ENCODE measurements at places on chromosomes 5 and 9. TPM values are rescaled to one million over a fixed set of nuclear protein-coding genes. Genes with fewer than 3 reads are reported as not detected.

- no peak for DNase-seq
Observed at GRCh38 chr9:68844631-68845612, 139.9 kb downstream of the PIP5K1B start.

DNA sequence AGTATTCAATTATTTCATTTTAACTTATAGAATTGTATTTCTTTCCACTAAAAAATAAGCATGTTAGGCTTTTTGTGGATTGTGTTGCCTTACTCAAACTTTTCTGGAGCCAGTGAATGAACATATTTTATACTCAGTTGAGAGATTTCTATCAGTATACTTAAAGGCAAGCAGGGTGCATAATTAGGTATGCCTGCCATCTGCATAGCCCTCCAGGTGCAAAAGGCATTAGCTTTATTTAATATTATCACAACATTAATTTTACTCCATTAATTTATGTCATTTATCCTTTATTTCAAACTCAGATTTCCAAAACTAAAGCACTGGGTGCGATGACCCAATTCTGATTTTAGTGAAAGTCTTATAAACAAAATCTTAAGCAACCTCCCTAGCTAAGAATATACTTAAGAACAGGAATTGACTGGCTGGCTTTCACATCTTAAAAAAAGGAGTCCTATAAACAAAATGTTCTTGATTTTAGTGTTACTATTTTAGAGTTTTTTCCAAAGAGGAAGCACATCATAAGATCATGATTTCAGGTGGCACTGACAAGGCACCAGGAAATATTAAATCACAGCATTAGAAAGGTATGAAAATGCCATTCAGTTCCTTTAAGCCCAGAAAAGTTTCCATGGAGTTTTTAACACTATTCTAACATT lies 178.4 kb downstream of the MPDZ start:
- no peak for DNase-seq

GRCh38 chr5:80141681-80142080 lies 106.5 kb downstream of the THBS4 start:
- no peak for DNase-seq

- DNase-seq = no peak
Observed at GRCh38 chr5:115751176-115751575, 65.3 kb downstream of the CDO1 start.

DNA sequence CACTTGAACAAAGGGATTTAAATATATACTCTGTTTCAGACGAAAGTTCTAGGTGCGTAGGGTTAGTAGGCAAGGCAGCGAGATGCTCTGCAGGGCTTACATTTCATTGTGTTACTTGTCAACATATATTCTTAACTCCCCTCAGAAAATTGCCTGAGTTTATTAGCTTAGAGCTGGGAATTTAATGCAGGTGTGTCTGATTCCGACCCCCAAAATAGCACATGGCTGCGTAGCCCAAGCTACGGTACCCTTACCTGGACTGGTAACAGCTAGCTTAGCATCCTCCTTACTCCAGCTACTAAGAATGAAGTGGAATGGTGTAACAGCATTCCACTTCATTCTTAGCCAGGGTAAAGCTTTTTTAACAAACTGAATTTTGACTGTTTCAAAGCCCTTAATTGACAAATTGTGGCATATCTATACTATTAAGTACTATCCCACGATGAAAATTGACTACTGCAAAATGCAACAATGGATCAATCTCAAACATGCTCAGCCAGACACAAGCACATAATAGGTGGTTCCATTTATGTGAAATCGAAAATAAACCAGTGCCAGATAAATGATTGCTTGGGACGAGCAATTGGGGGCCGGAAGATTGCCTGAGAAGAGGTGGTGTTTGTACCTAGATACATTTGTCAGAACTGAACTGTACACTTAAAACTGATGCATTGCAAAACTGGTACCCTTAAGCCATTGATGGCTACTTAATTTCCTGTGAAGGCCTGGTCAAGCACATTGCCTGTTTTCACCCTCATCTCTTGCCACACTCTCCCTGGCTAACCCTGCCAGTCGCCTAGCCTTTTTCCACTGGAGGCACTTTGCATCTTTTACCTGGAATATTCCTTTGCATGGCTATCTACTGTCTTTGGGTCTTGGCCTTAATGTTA lies 3.0 kb upstream of the FGF18 start:
- DNase-seq = no peak

- peak; percentile 40 for DNase-seq
Observed at GRCh38 chr9:69122549-69123141, 51.4 kb upstream of the TJP2 start.

DNA sequence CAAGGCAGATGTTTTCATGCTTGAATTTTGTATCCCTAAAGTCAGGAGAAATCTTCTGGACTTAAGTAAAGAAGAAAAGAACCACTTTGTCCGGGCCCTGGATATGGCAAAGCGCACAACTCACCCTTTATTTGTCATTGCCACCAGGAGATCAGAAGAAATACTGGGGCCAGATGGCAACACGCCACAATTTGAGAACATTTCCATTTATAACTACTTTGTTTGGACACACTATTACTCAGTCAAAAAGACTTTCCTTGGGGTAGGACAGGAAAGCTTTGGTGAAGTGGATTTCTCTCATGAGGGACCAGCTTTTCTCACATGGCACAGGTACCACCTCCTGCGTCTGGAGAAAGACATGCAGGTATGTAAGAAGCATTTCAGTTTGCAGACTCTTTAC lies 2.3 kb downstream of the TYRP1 start:
- no peak for DNase-seq

DNA sequence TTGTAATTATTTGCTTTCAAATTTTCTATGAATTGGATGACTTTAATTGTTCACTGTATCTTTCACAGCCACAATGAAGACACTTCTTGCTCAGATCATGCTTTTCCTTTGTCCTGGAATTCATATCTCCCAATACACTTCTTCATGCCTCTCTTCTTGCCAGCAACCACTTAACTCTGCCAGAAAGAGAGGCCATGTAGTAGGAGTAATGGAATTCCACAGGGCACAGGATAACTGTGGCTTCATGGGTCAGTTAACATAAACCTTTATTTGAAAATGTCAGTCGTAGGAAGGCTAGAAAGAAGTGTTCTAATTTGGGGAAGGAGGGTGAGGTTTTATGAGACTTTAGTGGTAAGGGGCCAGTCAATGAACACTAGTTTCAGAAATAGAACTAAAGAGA lies 190.3 kb downstream of the TMEM167A start:
- peak; percentile 61 for DNase-seq

- DNase-seq = no peak
Observed at GRCh38 chr9:115596021-115596745, 478.2 kb upstream of the TNC start.

GRCh38 chr9:101119206-101119819 lies 90.8 kb downstream of the PLPPR1 start:
- peak; percentile 3 for DNase-seq

GRCh38 chr9:16386007-16386826 lies 484.3 kb downstream of the BNC2 start:
- DNase-seq = no peak

- no peak for DNase-seq
Observed at GRCh38 chr5:109721741-109722140, 32.0 kb downstream of the MAN2A1 start.

DNA sequence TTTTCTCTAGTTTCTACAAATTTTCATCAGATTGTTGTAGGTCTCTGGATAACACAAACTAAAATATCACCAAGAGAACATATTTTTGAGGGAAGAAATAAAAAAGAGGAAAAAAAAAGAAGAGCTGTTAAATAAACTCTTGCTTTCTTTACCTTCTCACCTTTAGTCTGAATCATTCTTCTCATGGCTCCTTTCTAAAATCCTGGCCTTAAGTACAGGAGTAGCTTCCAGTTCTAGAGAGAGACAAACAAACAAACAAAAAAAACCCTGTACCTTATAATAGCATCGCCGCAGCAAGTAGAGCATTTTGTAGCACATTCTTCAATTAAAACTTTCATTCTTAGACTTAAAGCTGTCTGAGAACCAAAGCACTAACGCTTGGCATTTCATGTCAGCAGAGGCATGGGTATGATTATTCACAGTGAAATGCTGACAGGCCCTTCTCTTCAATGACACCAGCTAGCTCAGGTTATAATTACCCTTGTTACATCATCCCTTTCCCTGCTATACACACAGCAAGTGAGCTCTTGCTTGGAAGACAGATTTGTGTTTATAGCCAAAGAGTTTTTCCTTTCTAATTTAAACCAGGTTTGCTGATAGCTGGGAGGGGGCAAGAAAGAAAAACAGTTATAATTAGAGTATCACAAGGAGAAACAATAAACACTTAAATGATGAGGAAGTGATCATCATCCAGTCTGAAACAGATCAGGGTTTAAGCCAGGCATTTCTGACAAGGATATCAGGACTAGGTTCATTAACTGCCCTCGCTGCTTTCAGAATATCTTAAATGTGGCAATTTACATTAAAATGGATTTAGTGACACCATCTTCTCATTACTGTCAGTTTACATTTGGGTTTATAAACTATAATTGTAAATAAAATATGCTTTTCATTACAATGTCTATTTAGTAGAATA lies 510.9 kb upstream of the ZNF608 start:
- DNase-seq = no peak

DNA sequence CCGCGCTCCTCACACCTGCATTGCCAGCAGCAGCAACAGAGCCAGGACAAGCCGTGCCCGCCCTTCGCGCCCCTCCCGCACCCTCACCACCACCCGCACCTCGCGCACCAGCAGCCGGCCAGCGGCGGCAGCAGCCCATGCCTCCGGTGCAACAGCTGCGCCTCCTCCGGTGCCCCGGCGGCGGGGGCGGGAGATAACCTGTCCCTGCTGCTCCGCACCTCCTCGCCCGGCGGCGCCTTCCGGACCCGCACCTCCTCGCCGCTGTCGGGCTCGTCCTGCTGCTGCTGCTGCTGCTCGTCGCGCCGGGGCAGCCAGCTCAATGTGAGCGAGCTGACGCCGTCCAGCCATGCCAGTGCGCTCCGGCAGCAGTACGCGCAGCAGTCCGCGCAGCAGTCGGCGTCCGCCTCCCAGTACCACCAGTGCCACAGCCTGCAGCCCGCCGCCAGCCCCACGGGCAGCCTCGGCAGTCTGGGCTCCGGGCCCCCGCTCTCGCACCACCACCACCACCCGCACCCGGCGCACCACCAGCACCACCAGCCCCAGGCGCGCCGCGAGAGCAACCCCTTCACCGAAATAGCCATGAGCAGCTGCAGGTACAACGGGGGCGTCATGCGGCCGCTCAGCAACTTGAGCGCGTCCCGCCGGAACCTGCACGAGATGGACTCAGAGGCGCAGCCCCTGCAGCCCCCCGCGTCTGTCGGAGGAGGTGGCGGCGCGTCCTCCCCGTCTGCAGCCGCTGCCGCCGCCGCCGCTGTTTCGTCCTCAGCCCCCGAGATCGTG lies 517 bp downstream of the KCNN2 start:
- no peak for DNase-seq

GRCh38 chr9:77893706-77894105 lies 137.9 kb downstream of the GNAQ start:
- no peak for DNase-seq

PCDHB6 gene
- total RNA-seq = not detected

CCNO gene
- 1.8 TPM for total RNA-seq

ADAMTS16 gene
- total RNA-seq = under 0.01 TPM

GPR150 gene
- not detected for total RNA-seq

Measured in epithelial cell of proximal tubule (primary cell).